ENCODE measurements at places on chromosomes 5 and 9.

DNA sequence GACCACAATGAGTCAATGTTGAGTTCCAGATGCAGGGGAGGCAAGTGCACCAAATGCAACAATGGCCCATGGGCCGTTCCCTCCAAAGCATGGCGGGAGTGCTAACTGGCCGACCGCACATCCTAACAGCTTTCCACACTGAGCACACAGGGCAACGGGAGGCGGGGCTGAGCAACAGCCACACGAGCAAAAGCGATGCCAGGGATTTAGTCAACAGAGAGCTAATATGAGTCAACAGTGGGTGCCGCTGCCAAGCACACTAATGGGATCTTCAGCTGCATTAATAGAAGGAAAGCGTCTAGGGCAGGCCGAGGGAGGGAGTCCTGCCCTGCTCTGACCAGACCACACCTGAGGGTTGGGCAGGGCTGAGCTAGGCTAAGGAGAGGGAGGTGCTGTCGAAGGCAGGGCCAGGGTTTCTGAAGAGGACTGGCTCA lies 4.6 kb downstream of the EPB41L4B start:
- DNase-seq, result no peak

GRCh38 chr9:107131108-107131799 lies 151.8 kb upstream of the RAD23B start:
- DNase-seq, result no peak

- DNase-seq, result no peak
Measured at GRCh38 chr9:116907989-116908388, 220.9 kb downstream of the TRIM32 start.

DNA sequence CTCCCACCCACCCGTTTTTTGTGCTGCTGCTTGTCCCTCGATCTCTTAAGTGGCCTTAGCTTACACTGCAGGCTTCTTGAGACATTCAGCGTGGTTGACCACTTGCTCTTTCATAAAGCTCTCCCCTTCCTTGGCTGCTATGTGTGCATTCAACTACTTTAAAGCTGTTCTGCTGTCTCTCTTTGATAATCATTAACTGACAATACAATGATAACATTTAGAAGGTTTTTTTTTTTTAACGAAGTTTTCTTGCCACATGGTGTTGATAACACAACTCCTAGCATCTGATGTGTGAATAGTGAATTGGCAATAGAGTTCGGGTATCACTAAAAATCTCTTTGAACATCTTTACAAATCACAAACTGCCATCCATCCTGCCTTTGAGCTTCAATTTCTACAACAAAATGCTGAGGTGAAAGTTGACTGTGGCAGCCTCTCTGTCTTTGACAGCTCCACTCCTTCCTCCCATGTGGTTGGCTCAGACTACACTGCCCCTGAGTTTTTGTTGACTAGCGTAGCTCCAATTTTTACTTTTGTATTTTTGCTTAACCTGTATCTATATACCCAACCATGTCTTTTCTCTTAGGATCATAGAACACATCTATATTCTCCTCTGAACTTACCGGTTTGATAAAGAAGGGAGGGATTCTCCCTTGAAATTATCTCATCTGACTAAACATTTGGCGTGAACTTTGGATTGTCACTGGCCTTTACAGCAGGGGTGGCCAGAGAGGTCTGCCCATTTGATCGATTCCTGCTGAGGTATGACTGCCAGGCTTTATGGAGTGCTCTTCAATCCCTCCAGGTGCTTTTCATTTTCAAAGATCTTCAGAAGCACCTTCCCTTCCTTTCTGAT lies 409.4 kb upstream of the CD180 start:
- DNase-seq, result no peak

DNA sequence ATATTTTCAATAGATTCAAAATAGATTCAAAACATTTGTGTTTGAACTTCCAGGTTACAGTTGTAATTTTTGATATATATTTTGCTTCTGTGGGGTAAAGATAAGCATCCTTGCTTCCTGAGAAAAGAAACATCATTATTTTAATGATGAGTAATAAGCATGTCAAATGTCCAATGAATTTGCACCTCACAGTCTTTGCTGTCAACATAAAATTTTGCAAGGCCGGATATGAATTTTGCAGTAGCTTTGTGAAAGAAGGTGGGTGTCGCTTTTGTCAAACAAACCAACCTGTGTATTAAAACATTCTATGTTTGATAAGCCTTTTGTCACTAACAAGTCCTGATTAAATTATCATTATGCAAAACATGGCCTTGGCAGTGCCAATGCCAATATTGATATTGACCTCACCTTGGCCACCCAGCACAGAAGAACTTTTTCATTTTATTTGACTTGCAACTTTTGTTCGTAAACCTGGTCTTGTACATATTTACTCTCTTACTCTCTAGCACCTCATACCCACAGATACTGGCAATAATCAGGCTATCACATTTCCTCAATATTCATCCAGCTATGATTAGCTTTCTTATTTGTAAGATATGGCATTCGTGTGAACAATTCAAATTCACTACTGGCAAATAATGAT lies 645.0 kb upstream of the KLF4 start:
- DNase-seq, result no peak

DNA sequence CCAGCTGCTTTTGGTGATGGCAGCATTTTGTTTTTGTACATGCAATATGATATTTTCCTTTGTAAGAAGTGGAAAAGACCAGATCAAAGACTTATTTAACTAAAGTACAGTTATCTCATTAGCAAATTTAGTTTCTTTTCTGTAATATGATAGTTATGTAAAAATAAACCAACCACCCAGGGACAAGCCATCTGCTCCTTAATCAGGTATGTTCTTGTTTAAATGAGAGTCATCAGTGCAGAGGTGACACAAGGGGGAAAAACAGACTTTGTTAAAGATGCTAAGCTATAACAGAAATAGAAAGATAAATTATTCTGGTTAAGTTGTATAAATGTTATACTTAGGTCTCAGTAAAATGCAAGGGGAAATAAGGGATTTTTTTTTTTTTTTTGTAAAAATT lies 805.7 kb upstream of the SEMA6A start:
- DNase-seq, result no peak

- DNase-seq, result no peak
Measured at GRCh38 chr9:83569326-83569725, 31.1 kb upstream of the FRMD3 start.

DNA sequence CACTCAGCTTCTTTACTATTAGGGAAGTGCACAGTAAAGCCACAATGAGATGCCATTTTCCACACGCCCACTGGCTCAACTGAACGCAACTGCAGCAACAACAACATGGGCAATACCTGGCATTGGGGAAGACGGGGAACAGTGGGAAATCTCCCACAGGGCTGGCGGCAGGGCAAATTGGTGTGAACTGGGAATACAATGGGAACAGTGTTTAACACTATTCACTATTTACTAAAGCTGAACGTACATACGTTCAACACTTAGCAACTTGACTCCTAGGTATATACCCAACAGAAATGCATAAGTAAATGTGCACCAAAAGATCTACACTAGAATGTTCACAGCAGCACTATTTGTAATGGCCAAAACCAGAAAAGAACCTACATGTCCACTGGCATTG lies 14.1 kb downstream of the ZER1 start:
- no peak for DNase-seq

DNA sequence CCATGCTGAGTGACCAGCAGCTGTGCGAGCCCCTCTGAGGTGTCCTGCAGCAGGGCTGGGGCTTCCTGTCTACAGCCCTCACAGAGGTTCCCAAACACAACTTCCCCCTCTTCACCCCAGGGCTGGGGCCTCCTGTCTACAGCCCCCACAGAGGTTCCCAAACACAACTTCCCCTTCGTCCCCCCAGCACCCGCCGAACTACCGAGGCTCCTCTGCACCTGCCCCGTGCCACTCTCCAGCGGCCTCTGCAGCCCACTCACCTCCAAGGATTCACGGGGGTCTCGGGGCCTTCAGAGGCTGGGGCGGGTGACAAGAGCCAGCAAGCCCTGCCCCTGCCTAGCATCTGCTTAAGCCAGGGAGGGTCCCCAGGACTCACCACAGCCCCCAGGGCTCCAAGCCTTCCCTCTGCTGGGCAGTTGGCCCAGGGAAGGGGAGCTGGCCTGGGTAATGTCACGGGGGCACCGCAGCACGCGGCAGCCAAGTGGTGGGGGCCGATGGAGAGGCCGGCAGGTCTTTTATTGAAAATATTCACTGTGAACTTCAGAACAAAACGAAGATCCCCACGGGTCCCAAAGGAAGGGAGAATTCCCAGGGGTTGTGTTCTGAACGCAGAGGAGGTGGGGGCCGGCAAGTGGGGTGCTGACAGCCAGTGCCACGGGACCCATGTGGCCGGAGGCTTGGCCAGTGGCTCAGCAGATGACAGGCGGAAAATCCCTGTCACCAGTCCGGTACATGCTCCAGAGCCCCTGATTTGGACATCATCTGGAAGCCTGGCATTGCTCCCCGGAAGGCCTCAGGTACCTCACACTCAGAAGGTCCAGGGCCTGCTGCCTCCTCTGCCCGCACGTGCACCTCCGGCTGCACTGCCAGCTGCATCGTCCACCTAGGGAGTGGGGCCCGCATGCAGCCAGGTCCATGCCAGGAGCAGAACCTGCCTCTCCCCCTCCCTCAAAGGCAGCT lies 125.3 kb downstream of the ADAMTS2 start:
- DNase-seq, result no peak

- DNase-seq, result no peak
Measured at GRCh38 chr9:88733651-88734421, 198.9 kb downstream of the NXNL2 start.

GRCh38 chr5:34630596-34630995 lies 25.5 kb upstream of the RAI14 start:
- no peak for DNase-seq

GRCh38 chr9:128097543-128098296 lies 29.7 kb downstream of the SLC25A25 start:
- no peak for DNase-seq

DNA sequence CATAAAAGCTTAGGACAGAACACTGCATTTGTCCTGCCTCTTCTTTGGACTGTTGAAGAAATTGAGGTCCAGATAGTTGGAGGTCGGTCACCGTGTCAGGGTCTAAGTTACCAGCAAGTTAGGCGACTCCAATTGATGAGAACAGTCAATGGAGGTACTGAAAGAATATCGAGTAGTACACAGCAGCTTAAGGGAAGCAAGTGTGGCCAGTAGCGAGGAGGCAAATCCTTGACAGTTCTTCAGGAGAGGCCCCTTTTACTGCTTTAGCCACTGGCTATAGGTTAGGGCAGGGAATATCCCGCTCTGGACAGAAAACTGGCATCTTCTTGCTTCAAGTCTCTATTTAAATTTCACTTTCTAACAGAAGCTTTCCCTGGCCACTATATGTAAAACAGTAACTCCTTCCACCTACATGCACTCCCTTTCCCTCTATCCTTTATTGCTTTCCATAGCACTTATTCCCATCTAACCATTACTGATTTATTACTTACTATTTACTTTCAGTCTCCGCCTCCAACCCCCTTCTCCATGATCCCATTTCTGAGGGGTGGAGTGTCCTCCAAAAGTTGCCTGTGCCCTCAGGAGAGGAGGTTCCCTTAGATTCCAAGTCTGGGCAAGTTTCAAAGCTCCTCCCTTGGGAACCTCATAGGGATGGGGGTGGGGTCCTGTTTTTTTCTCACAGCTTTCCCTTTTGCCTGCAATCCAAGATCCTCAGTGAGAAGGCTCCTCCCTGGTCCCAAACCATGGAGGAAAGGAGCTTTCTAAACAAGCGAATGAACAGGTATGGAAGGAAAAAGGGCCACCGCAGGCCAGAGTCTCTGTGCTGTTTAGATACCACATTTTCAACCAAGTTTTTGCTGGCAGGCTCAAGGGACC lies 4.1 kb upstream of the PRDM6 start:
- no peak for DNase-seq

DNA sequence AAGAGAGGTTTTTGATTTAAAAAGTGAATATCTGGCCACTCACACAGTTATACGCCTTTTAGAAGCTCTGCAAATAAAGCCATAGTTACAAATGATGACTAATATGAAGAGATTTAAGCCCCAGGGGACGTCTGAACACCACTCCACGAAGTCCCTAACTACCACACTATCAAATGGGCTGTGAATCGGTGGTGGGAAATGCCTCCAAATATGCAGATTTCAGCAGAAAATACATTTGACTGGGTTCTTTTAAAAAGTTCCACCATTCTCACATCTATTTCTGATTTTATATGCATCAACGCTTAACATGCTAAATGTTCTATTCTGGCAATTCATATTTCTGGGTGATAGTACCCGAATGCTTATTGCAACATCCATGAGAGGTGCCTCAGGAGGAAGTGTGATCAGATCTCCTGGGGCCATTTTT lies 22.5 kb downstream of the TICAM2 start:
- DNase-seq, result no peak

- DNase-seq, result no peak
Measured at GRCh38 chr5:96243862-96244261, 189.2 kb downstream of the PCSK1 start.

GRCh38 chr9:129696944-129697655 lies 31.7 kb downstream of the PRRX2 start:
- DNase-seq, result no peak

DNA sequence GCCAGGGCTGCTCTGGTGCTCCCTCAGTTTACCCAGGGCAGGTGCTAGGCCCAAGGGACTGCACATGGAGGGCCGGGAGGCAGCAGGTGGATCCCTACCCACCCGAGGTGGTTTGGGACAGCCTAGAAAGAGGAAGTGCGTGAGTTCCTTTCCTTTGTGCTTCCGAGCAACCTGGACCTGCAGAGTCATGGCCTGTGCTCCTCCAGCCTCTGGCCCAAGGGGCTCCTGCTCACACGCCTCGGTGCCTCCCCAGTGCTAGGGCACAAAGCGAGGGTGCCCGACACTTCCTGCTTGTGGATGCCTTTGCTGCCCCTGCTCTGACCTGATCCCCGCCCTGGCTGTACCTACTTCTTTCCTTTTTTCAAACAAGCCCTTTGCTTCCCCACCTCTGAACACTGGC lies 79.3 kb downstream of the RXRA start:
- DNase-seq, result no peak

GRCh38 chr9:104658496-104659195 lies 35.7 kb upstream of the OR13D1 start:
- no peak for DNase-seq

DNA sequence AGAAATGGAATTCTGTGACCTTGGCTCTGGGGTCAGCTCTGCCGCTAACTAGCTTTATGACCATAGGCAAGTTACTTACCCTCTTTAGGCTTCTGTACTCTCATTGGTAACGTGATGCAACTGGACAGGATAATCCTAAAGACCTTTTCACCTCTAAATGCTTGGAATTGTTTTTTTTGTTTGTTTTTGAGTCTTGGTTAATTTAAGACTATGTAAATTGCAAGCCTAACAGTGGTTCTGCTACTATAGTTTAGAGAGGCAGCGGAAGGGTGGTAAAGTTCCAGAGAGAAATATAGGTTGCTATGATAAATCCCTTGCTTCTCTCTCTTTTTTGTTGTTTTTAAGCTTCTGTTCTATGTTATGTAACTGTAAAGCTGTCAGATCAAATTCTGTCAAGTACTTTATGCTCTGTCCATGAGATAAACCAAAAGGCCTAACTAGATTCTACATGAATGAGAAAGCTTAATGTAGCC lies 17.6 kb downstream of the FAM169A start:
- DNase-seq, result no peak

- DNase-seq, result no peak
Measured at GRCh38 chr5:7717691-7718090, 133.2 kb downstream of the CFAP90 start.

All from NCI-H187 (cell line).